Activated naive CD8-positive, alpha-beta T cell treated with anti-CD3 and anti-CD28 coated beads, Interleukin-2, amount 50 U/mL, for 24 hours (primary cell): ENCODE measurements at places on chromosomes 2 and 18.

- no peaks in the 10 kb centered on the region for H3K27me3 ChIP-seq
- H3K4me3 ChIP-seq: no peak overlapping the region
- no peak for DNase-seq
Observed at GRCh38 chr2:107383691-107384090, 443.0 kb upstream of the RGPD4 start.

DNA sequence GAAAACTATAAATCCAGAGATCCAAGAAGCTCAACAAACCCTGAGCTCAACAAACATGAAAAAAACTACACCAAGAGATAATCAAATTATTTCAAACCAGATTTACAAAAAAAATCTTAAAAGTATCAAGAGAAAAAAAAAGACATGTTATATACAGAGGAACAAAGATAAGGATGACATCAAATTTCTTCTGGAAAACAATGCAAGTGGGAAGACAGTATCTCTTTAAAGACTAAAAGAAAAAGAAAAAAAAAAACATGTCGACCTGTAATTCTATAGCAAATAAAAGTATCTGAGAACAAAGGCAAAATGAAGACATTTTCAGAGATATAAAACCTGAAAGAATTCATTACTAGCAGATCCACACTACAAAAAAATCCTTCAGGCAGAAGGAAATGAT lies 21.3 kb downstream of the TMEM131 start:
- H3K27ac ChIP-seq: no peak overlapping the region
- no peak for DNase-seq
- H3K4me1 ChIP-seq: peaks cover 33% of the 10 kb centered on the region
- no peak overlapping the region for H3K4me3 ChIP-seq

DNA sequence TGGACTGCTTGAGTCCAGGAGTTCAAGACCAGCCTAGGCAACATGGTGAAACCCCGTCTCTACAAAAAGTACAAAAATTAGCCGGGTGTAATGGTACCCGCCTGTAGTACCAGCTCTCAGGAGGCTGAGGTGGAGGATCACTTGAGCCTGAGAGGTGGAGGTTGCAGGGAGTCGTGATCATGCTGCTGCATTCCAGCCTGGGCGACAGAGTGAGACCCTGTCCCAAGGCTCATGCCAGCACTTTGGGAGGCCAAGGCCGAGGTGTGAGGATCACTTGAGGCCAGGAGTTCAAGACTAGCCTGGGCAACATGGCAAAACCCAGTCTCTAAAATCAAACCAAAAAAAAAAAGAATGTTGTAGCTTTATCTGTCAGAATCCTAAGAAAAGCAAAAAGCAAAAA lies 25.4 kb downstream of the SMC6 start:
- DNase-seq: no peak
- no peak overlapping the region for H3K4me3 ChIP-seq
- no peak overlapping the region for H3K27ac ChIP-seq
- H3K4me1 ChIP-seq: no peaks in the 10 kb centered on the region

GRCh38 chr18:8788503-8789429 lies 83.4 kb downstream of the MTCL1 start:
- no peaks in the 10 kb centered on the region for H3K36me3 ChIP-seq
- peaks cover 7% of the 10 kb centered on the region for H3K4me1 ChIP-seq
- no peak overlapping the region for H3K27ac ChIP-seq
- H3K27me3 ChIP-seq: no peaks in the 10 kb centered on the region
- DNase-seq: no peak
- H3K4me3 ChIP-seq: no peak overlapping the region

DNA sequence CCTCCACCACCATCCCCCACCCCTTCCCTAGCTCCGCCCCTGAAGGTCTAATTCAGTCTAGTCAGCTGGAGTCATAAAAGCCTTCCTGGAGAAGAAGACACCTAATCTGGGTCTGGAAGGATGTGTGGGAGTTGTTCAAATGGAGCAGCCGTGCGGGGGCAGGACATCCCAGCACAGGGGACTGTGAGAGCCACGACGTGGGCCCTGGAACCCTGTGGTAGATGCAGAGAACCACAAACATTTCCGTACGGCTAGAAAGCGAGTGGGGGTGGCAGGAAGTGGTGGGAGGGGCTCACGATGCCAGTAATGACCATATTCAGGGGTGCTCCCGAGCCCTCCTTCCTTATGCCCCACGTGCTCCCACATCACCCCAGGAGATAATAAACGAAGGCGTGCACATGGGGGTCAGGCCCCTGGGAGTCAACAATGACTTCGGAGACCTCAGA lies 20.9 kb upstream of the COL6A3 start:
- peak overlapping the region; percentile 84 for H3K4me3 ChIP-seq
- DNase-seq: peak; percentile 82
- peaks cover 3% of the 10 kb centered on the region for H3K27me3 ChIP-seq
- peaks cover 98% of the 10 kb centered on the region for H3K4me1 ChIP-seq
- H3K27ac ChIP-seq: peak overlapping the region; percentile 97

GRCh38 chr2:178943745-178944144 lies 106.2 kb downstream of the CCDC141 start:
- H3K4me1 ChIP-seq: no peaks in the 10 kb centered on the region
- peaks cover 7% of the 10 kb centered on the region for H3K36me3 ChIP-seq
- H3K4me3 ChIP-seq: no peak overlapping the region
- DNase-seq: no peak
- no peaks in the 10 kb centered on the region for H3K27me3 ChIP-seq
- H3K27ac ChIP-seq: no peak overlapping the region

DNA sequence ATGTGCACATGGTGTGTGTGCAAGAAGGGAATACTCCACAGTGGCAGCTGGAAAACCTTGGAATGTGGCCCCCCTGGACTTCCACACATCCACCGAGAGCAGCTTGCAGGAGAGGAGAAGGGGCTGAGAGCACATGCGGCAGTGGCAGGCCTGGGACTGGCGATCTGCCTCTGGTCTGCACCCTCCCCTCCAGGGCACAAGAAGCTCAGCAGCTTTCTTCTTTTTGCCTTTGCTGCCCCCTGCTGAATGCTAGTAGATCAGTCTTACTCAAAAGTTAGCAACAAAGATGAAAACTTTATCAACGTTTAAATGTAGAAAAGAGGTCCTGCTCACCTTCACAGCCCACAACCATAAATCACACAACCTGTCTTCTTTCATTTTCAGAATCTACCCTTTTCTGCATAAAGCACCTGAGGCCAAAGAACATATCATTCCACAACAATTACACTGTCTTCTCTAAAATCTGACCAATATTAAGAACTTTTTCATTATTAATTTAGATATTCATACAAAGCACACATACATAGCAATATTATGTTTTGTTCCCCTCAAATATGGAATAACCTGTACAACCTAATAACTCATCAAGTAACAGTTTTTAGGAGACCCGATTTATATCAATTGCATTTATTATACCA lies 34.6 kb downstream of the TGFBRAP1 start:
- H3K27me3 ChIP-seq: no peaks in the 10 kb centered on the region
- H3K4me3 ChIP-seq: no peak overlapping the region
- no peak overlapping the region for H3K27ac ChIP-seq
